ENCODE measurements at places on chromosomes 5 and 9.

- no peak for DNase-seq
Measured at GRCh38 chr9:111287127-111287526, 42.9 kb downstream of the OR2K2 start.

GRCh38 chr9:13557746-13558145 lies 278.3 kb upstream of the MPDZ start:
- no peak for DNase-seq

GRCh38 chr9:128141604-128142003 lies 7.6 kb upstream of the LCN2 start:
- DNase-seq, result no peak

- no peak for DNase-seq
Measured at GRCh38 chr9:28956116-28956880, 1383.0 kb upstream of the C9orf72 start.

GRCh38 chr5:53326424-53327153 lies 153.8 kb upstream of the FST start:
- no peak for DNase-seq

- DNase-seq, result no peak
Measured at GRCh38 chr5:71872311-71872864, 153.3 kb downstream of the CARTPT start.

DNA sequence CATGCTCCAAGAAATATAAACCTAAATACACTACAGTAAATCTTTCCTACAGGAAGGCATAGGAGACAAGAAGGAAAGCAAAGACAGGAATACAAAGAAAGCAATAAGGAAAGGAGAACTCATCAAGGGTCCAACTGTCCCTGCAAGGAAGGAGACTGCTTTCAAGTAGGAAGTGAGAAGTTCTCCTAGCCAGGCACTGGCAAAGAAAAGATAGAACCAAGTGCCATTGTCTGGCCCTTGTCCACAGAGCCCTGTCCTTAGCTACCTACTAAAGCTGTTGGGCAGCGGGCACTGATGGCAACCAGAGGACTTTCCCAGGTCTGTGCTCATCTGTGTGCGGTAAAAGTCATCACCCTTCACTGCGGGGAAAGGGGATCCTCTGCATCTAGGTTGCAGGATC lies 108.2 kb downstream of the KLHL3 start:
- DNase-seq, result no peak

- no peak for DNase-seq
Measured at GRCh38 chr9:127426756-127427155, 2.6 kb downstream of the ZNF79 start.

- DNase-seq, result no peak
Measured at GRCh38 chr9:129497005-129497812, 123.7 kb downstream of the C9orf50 start.

- no peak for DNase-seq
Measured at GRCh38 chr9:28301281-28301680, 728.0 kb upstream of the C9orf72 start.
